ENCODE measurements at places on chromosomes 6 and 20. TPM values are rescaled to one million over a fixed set of nuclear protein-coding genes. Genes with fewer than 3 reads are reported as not detected.
A peak's percentile ranks its signal among the peaks of the same experiment; 100 is the strongest.

DNA sequence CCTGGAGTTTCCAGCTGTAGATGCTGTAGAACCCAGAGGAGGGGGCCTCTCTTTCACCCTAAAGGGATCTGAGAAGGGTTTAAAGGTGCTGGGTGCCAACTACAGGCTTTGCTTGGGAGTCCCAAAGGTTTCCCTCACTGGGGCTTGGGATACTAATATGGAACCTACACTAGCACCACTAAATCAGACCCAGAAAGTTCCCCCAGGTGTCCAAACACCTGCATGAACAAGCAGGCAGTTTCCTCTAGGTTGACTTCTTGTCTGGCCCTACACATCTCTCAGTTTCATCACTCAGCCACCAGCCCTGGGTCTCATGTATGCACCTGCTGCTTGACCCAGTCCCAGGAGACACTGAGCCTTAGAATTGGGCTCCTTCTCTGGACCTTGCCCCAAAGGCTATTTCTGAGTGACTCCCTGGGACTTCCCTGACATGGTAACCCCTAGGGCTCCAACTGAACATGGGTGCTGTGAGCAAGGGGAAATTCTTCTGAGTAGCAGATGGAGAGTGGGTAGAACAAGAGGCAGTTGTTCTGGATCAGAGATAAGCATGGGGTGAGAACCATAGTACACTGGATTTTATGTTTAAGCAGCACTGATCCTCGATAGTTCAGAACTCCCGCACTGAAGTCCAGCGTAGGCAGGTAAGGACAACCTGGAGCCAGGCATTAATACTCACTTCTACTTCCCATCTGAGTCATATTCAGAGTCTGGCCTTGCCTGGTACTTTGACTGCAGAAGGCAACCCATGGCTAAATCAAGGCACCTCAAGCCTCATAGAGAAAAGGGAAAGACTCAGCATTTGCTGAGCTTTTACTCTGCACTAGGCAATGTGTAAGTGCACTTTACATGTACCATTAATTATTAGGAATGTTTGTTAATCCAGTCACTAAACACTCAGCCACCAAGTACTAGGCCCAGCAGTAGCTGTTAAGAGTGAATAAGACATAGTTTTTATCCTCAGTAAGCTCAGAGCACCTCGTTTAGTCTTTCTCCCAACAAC, 16.8 kb downstream of the BCL2L1 start:
- DNase-seq, result no peak
- H3K4me3 ChIP-seq, result peak overlapping the region; percentile 30
- H3K36me3 ChIP-seq, result peaks cover 15% of the 10 kb centered on the region
- no peaks in the 10 kb centered on the region for H3K27me3 ChIP-seq

GRCh38 chr6:166540631-166541331, 45.7 kb downstream of the RAMACL start:
- no peaks in the 10 kb centered on the region for H3K36me3 ChIP-seq
- H3K27me3 ChIP-seq, result peaks cover 4% of the 10 kb centered on the region
- DNase-seq, result peak; percentile 65
- peaks cover 28% of the 10 kb centered on the region for H3K4me1 ChIP-seq
- no peak overlapping the region for H3K27ac ChIP-seq

GRCh38 chr20:61925555-61926252, 140.0 kb downstream of the TAF4 start:
- no peak overlapping the region for H3K4me3 ChIP-seq
- H3K27me3 ChIP-seq, result no peaks in the 10 kb centered on the region
- H3K4me1 ChIP-seq, result no peaks in the 10 kb centered on the region
- H3K36me3 ChIP-seq, result no peaks in the 10 kb centered on the region

Gene SLC35F1
- total RNA-seq, result not detected

GRCh38 chr20:7383216-7383615, 557.0 kb downstream of the HAO1 start:
- H3K27ac ChIP-seq, result no peak overlapping the region
- H3K27me3 ChIP-seq, result no peaks in the 10 kb centered on the region
- no peak overlapping the region for H3K4me3 ChIP-seq
- DNase-seq, result no peak
- no peaks in the 10 kb centered on the region for H3K4me1 ChIP-seq

Gene PCMTD2
- 21.8 TPM for total RNA-seq
